ENCODE measurements at places on chromosomes 6 and 20. TPM values are rescaled to one million over a fixed set of nuclear protein-coding genes. Genes with fewer than 3 reads are reported as not detected.

DNA sequence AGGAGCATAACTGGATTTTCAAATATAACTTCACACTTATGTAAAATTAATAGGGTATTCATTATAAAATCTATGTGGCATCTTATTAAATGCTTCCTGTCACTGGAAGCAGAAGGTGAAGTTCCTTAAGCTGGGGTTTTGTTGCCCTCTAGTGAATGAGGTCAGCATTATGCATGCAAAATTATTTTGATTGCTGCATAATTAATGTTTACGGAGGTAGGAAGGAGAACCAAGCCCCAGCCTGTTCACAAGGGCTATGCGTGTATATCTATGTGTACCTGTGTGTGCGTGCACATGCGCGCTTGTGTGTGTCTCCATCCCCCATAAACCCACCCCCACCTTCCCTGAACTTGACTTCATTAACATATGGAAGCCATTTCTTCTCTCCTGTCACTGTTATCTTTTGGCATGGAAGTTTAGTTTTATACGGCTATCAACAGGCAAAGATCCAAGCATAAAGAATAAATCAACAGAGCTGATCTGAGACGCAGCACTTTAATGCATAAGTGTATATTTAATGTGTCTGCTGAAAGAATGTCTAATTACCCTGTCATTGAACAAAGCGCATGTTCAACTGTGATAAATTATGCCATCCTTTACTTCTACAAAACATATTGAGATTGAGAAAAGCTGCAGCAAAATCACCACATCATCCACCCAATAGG is 90.2 kb upstream of the CDH4 start:
- no peak overlapping the region for H3K4me3 ChIP-seq
- H3K4me1 ChIP-seq, result no peaks in the 10 kb centered on the region
- DNase-seq, result no peak

DNA sequence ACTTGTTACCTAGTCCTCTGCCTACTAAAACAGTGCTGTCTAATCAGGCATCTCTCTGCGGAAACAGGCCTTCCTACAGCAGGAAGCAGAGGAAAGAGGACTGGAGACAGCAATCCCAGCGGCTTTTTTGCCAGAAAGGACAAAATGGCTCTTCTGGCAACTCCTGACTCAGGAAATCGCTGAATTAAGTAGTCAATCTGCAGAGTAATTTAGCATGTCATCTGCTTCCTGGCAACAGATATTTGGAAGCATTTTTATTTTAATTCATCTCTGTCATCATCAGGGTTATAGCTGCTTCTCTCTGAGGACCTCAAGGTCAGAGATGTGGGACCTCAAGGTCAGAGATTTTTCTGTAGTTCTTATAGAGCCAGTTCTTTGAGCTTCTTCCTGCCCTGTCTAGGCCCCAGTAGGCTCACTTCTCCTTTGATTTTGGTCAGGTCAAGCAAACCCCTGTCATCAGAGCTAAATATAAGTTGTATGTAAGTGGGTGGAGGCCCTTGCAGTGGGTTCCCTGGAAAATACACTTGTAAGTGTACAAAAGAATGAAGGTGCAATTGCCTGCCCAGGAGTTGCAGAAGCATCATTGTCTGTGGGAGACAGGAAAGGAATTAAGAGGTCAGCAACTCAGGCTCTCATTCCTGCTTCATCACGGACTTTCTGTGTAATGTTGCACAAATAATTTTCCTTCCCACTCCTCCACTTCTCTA is 229.4 kb downstream of the ALDH8A1 start:
- no peaks in the 10 kb centered on the region for H3K36me3 ChIP-seq
- H3K4me1 ChIP-seq, result peaks cover 12% of the 10 kb centered on the region
- H3K27ac ChIP-seq, result no peak overlapping the region
- no peak for DNase-seq
- H3K27me3 ChIP-seq, result no peaks in the 10 kb centered on the region
- no peak overlapping the region for H3K4me3 ChIP-seq

DNA sequence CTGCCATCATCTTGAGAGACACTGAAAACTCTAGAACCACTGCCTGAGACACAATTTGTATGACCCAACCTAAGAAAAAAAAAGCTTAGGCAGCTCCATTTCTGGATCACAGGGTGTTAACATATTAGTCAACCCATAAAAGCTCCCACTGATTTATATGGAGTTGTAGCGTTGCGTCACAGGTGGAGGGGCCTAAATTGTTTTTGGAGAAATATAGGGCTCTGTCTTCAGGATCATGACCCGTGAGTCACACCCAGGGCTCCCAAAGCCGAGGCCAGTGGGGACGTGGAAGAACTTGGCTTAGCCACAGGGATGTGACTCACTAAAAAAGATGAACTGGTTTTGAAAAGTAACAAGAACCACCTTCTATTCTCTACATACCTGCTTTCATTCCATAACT is 116.5 kb upstream of the BMP2 start:
- H3K4me1 ChIP-seq, result peaks cover 9% of the 10 kb centered on the region
- no peak overlapping the region for H3K27ac ChIP-seq
- H3K4me3 ChIP-seq, result no peak overlapping the region
- H3K36me3 ChIP-seq, result no peaks in the 10 kb centered on the region
- DNase-seq, result peak; percentile 34

DNA sequence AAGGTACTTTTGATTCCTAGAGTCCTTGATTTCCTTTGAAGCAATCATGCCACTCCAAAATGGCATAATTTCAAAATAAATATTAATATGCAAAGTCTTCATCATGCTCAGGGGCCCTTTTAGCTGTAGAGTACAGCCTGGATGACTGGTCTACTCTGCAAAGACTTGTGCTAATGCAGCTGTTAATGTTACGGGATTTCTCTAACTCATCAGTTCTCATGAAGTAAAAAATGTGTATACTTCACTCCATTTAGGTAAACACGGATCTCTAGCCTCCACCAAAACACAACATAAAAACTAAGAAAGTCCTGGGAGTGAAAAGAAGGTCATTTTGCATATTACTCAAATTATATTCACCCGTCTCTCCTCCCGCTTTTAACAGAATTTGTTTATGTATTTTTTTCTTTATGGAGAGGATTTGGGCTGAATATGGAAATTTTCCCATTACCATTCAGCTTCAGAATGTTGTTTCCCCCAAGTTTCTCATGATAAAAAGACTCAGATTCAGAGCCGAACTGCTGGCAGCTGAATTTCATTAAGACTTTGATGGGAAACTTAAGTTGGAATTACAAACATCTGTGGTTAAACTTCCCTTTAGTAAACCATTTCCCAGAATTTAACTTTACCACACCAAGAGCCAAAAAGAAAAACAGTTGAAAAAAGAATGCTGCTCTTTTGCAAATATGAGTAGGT is 8.7 kb downstream of the LAMA4 start:
- H3K4me3 ChIP-seq, result no peak overlapping the region
- no peak for DNase-seq
- peaks cover 41% of the 10 kb centered on the region for H3K36me3 ChIP-seq
- peak overlapping the region; percentile 79 for H3K27ac ChIP-seq
- peaks cover 79% of the 10 kb centered on the region for H3K4me1 ChIP-seq
- no peaks in the 10 kb centered on the region for H3K27me3 ChIP-seq

- no peaks in the 10 kb centered on the region for H3K4me1 ChIP-seq
- H3K27ac ChIP-seq, result no peak overlapping the region
- DNase-seq, result no peak
- peaks cover 57% of the 10 kb centered on the region for H3K36me3 ChIP-seq
- no peak overlapping the region for H3K4me3 ChIP-seq
Measured at GRCh38 chr6:109358204-109358603, 24.1 kb downstream of the CD164 start.

DNA sequence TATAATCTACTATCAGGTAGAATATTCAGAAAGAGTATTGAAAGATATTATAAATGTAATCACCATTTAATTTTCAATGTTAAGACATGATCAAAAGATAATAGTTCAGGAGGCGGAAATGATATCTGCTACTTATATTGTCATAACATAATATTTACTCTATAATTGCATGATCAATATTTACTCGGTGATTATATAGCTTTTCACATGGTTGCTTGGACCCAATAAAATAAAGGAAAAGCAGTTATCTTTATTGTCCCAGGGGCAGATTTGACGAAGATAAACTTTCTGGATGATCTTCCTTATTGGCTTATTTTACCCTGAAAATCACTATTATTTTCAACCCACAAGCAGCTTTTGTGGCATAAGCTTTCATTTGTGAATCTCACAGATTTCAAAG is 350.4 kb downstream of the HACE1 start:
- no peaks in the 10 kb centered on the region for H3K36me3 ChIP-seq
- no peaks in the 10 kb centered on the region for H3K27me3 ChIP-seq
- H3K27ac ChIP-seq, result no peak overlapping the region
- H3K4me3 ChIP-seq, result no peak overlapping the region
- H3K4me1 ChIP-seq, result no peaks in the 10 kb centered on the region
- no peak for DNase-seq

- H3K36me3 ChIP-seq, result no peaks in the 10 kb centered on the region
- H3K4me3 ChIP-seq, result no peak overlapping the region
- H3K27me3 ChIP-seq, result no peaks in the 10 kb centered on the region
Measured at GRCh38 chr6:118644007-118644406, 7.4 kb downstream of the CEP85L start.

DNA sequence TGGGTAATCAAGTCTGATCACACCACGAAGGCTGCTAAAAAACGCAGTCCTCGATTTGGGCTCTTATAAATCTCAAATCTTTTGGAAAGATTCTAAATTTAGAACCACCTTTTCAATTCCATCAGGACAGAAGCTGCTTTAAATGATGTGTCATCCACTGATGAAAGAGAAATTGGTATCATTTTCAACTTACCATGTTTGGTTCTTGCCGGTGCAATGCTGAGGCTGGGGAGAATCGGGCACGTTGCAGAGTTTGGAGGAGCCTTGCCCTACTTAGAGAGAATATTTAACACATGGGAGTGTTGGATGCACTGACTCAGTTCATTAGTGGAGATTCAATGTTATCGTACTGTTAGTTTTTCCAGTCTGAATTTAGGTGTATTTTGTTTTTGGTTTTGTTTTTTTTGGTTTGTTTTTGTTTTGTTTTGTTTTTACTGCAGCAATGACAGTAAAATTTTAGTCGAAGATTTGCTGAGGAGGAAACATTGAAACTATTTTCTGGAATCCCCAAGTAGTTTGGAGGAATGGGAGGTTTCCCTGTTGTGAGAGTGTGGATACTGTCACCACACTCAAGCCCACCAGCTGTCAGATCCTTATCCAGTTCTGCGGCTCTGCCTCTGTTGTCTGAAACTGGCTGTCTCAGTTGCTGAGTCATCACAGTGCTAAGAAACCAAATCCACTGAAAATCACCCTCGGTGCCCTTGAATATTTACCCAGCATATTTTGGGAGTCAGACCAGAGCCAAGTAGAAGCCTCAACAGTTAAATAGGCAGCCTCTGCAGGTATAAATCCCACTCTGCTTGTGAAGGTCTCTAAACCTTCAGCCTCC is 497.0 kb downstream of the BTBD3 start:
- no peaks in the 10 kb centered on the region for H3K4me1 ChIP-seq
- H3K27me3 ChIP-seq, result no peaks in the 10 kb centered on the region
- H3K36me3 ChIP-seq, result no peaks in the 10 kb centered on the region
- H3K27ac ChIP-seq, result no peak overlapping the region
- H3K4me3 ChIP-seq, result no peak overlapping the region
- DNase-seq, result no peak

DNA sequence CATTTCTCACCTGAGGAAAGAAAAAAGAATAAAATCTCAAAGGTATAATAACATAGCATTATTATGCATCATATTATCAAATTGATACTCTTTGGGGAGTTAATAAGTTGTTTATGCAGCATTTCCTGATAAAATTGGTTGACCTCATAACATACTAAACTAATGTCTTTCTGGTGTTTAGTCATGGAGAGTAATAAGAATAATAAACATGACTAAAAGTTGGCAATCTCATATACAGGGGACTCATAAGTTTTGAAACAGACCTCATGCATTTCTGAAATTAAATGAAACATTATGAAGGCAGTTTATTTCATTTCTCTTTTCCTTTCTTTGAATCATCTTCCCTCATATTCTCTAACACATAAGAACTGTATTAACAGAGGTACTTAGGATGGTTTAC is 60.5 kb upstream of the PRDM1 start:
- no peak overlapping the region for H3K27ac ChIP-seq
- H3K4me1 ChIP-seq, result peaks cover 12% of the 10 kb centered on the region
- no peaks in the 10 kb centered on the region for H3K36me3 ChIP-seq
- H3K27me3 ChIP-seq, result no peaks in the 10 kb centered on the region
- no peak for DNase-seq

- no peaks in the 10 kb centered on the region for H3K27me3 ChIP-seq
- peaks cover 28% of the 10 kb centered on the region for H3K36me3 ChIP-seq
- H3K27ac ChIP-seq, result peak overlapping the region; percentile 6
- peak; percentile 79 for DNase-seq
- H3K4me1 ChIP-seq, result peaks cover 14% of the 10 kb centered on the region
- H3K4me3 ChIP-seq, result no peak overlapping the region
Measured at GRCh38 chr20:34472246-34472925, 43.8 kb upstream of the DYNLRB1 start.

DNA sequence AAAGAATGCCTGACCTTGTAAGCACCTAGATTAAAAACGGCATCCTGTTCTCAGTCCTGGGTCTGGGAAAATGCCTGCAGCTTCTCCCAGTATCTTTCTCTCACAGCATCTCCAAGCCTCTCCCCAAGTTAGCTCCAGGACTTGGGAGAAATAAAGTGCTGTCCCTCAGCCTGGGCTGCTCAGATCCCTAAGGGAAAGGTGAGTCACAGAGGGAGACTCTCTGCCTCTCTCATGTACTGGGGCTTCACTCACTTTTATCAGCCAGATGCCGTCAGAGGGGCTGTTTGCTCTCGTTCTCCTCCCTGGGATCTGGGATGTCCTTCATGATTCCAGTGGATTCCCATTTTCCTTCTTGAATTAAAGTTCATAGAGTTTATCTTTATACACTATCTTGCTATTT is 293.6 kb downstream of the COL12A1 start:
- no peak for DNase-seq
- no peaks in the 10 kb centered on the region for H3K4me1 ChIP-seq
- no peaks in the 10 kb centered on the region for H3K27me3 ChIP-seq
- H3K27ac ChIP-seq, result no peak overlapping the region
- H3K36me3 ChIP-seq, result no peaks in the 10 kb centered on the region
- H3K4me3 ChIP-seq, result no peak overlapping the region

DNA sequence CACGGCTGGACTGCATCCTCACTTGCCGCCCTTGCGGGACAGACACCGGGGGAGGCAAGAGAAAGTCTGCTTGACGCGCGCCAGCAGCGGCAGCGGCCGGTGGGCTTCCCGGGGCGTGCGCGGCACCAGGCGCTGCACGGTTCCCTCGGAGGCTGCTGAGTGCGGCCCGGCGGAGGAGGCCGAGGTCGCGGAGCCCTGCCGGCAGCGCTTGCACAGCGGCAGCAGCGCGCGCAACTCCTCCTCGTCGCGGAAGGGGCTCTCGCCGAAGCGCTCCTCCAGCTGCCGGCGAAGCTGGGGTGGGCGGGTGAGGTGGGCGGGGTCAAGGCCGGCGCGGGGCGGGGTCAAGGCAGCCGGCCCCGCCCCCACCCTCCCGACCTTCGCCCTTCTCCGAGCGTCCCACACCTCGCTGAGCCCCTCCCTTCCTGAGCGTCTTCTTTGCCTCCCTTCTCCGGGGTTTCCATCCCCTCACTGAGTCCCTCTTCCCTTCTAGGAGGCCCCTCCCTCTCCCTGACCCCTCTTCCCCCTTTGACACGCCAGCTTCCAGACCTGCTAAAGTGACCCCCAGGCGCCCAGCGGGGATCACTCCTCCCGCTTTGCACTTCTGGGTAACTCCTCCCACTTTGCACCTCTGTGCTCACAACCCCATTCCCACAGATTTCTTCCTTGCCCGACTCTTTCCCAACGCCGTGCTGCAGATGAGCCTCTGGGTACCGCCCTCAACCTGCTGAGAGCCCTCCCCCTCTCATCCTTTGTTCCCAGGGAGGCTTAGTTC is 8.8 kb downstream of the DUSP15 start:
- no peaks in the 10 kb centered on the region for H3K36me3 ChIP-seq
- H3K27ac ChIP-seq, result no peak overlapping the region
- no peaks in the 10 kb centered on the region for H3K4me1 ChIP-seq
- peaks cover 56% of the 10 kb centered on the region for H3K27me3 ChIP-seq
- peak; percentile 98 for DNase-seq

HLA-DRB5 gene
- not detected for total RNA-seq

MSH5 gene
- total RNA-seq, result 12.4 TPM

CDH22 gene
- total RNA-seq, result not detected

GABRR1 gene
- total RNA-seq, result not detected

SLC12A5 gene
- total RNA-seq, result under 0.01 TPM

HLA-DQA1 gene
- total RNA-seq, result 0.29 TPM

Data from osteoblast (primary cell).